ENCODE measurements at places on chromosomes 7 and 10. TPM values are rescaled to one million over a fixed set of nuclear protein-coding genes. Genes with fewer than 3 reads are reported as not detected.

- no peak overlapping the region for H3K27ac ChIP-seq
- H3K27me3 ChIP-seq: peaks cover 2% of the 10 kb centered on the region
- no peaks in the 10 kb centered on the region for H3K36me3 ChIP-seq
- DNase-seq: no peak
- no peak overlapping the region for H3K4me3 ChIP-seq
Observed at GRCh38 chr10:51171946-51172345, 97.7 kb downstream of the PRKG1 start.

GRCh38 chr10:15489431-15489830, 118.3 kb upstream of the FAM171A1 start:
- H3K27me3 ChIP-seq: peaks cover 3% of the 10 kb centered on the region
- no peaks in the 10 kb centered on the region for H3K4me1 ChIP-seq
- DNase-seq: no peak
- no peak overlapping the region for H3K27ac ChIP-seq
- no peak overlapping the region for H3K4me3 ChIP-seq
- no peaks in the 10 kb centered on the region for H3K36me3 ChIP-seq

The OR2A42 gene
- total RNA-seq: not detected

DNA sequence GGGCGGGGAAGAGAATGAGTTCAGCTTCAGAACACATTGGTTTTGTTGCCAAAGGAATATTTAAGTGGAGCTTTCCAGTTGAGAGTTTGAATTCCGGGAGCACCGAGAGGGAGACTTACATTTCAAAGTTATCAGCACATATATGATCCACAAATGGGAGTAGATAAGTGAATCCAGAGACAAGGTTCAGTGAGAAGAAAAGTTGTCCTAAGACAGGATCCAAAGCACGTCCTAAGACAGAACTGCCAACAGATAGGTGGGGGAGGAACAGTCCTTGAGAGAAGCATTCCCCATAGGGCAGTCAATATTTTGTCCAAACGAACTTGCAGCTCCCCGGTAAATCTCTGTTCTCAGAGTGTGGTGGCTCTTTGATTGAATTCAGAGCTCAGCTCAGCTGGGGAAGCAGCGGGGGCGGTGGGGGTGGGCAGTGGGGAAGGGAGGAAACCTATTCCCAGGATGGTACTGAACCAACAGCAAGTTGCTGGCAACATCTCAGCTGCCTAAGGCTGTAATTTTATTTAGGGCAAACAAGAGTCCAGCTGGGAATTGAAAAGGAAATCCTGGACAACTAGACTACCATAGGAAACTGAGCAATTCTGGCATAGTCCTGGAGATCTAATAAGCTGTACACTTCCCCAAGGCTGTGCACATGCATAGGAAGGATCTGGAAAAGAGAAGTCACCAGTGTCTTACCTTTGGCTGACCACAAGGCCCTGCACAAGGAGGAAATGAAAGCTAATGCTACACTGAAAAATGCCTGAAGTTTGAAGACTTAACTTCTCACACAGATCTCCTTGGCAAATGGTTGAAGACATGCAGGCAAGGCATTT, 94.2 kb upstream of the CXCL12 start:
- no peaks in the 10 kb centered on the region for H3K4me1 ChIP-seq
- no peak for DNase-seq
- peaks cover 4% of the 10 kb centered on the region for H3K36me3 ChIP-seq
- no peak overlapping the region for H3K4me3 ChIP-seq
- no peak overlapping the region for H3K27ac ChIP-seq

- H3K27me3 ChIP-seq: no peaks in the 10 kb centered on the region
- H3K36me3 ChIP-seq: no peaks in the 10 kb centered on the region
- H3K4me3 ChIP-seq: no peak overlapping the region
- H3K4me1 ChIP-seq: peaks cover 42% of the 10 kb centered on the region
- DNase-seq: no peak
Observed at GRCh38 chr7:29302666-29303395, 108.3 kb downstream of the CHN2 start.

The CFTR gene
- total RNA-seq: not detected

- no peak overlapping the region for H3K4me3 ChIP-seq
- H3K4me1 ChIP-seq: peaks cover 11% of the 10 kb centered on the region
- no peak overlapping the region for H3K27ac ChIP-seq
- no peak for DNase-seq
- H3K27me3 ChIP-seq: no peaks in the 10 kb centered on the region
Observed at GRCh38 chr10:4770801-4771553, 55.0 kb upstream of the AKR1E2 start.
